ENCODE measurements at places on chromosomes 1 and 21.

DNA sequence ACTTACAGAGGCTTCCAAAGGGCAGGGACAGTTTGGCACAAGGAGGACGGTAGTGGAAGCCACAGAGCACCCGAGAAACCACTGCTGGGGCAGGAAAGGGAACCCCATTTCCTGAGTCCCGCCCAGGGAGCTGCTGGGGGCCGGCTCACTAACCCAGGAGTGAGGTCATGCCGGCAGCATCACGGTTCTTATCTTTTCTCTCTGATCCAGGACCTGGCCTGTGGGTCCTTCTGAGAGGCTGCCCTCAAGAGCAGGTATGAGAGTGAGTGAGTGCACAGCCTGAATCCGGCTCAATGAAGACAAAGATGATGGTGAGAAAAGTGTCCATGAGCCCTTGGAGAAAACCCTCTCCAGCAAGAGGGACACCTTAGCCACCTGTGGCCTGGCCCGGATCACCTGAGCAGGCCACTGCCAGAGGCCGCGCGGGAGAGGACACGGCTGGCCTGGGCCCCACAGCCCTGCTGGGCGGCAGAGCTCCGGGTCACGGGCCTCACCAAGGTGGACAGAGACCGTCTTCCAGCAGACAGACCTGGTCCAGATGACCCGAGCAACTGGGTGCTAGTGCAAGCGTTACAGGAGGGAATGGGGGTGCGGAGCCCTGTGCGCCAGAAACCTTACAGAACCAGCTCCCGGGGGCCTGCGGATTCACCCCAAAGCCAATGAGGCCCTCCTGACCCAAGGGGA is 94.9 kb downstream of the RIPK4 start:
- DNase-seq, result no peak

DNA sequence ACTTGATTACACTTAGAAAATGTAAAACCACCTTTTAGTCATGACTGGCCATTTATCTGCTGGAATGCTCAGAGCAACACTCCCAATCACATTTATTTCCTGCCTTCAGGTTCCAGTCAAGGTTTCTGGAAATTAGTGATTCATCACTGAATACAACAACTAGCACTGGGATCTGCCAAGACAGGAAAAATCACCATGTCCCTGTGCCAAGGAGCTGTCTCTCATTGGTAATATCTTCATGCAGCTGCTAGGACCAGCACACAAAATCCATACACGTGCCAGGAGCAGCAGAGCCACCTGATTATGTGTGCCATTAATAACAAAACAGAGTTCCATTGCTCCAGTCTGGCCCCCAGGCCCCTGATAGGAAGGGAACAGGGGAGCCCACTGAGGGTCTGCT is 194.6 kb downstream of the TNR start:
- no peak for DNase-seq

GRCh38 chr1:187933562-187934419 is 1105.0 kb downstream of the PLA2G4A start:
- DNase-seq, result no peak

DNA sequence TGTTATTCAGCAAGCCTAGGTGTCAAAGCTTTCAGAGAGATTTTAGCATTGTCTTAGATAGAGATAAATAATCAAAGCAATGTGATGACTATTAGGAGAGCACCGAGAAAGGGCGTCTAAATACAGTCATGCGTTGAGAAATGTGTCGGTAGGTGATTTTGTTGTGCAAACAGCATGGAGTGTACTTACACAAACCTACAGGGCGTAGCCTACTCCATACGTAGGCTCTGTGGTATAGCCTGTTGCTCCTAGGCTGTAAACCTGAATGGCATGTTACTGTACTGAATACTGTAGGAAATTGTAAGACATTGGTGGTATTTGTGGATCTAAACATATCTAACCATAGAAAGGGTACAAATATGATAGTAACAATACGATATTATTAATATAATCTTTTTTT is 31.8 kb downstream of the KIF1B start:
- no peak for DNase-seq

DNA sequence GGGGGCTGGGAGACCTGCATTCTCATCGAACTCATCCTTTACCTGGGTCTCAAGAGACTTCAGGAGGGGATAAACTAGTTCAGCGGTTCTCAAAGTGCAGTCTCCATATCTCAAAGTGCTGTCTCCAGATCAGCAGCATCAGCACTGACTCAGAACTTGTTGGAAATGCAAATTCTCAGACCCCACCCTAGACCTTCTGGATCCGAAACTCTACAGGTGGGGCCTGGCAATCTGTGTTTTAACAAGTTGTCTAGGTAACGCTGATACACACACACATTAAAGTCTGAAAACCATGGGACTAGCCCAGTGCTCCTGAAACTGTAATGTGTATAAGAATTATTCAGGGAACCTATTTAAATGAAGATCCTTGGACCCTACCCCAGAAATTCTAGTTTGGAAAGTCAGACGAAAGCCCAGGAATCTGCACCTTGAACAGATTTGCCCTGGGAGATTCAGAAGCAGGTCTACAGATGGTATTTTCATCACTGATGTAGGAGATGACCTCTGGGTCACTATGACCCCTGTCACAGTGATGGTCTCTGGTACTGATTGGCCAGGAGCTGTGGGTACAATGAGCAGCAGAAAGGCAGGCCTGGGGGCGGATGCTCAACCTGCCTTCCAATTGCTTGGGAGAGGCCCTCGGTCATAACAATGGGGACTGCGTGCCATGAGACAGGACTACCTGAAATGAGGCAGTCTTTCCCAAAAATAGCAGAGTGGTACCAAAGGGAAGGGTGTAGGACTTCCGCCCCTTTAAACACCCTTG is 127.2 kb downstream of the FAM78B start:
- DNase-seq, result no peak

DNA sequence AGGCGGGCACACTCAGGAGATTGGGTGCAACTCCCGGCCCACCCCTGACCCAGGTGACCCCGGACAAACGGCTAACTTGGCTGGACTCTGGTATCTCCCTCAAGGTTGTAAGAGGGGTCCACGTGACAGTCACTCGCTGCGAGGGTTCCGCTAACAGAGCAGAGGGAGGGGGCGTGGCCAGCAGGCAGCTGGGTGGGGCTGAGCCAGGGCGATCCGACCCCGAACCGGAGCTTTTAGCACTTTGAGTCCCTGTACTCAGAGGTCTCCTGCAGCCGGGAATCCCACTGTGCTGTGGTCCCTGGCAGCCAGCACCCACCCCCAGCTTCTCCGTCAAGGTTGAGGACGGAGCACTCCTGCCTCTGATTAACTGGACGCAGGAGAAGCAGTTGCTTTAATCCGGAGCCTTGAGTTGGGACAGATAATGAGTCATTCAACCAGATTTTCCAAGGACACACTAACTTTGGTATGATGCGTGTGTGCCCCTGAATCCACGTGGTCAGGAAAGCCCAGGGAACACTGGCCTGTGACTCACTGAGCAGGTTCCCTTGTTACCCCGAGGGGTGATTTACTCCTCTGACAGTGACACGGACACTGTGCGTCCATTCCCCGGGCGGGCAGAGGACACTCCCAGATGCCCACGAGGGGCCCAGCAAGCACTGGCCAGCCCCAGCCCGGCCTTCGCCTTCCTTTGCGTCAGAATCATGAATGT is 16.8 kb downstream of the TRPM2 start:
- DNase-seq, result no peak

- no peak for DNase-seq
Observed at GRCh38 chr1:161706482-161707347, at the start of gene FCRLA. TSS of gene FCRLA (plus strand) at chr1:161707229. CDS start at chr1:161707265, 36 bp downstream.

DNA sequence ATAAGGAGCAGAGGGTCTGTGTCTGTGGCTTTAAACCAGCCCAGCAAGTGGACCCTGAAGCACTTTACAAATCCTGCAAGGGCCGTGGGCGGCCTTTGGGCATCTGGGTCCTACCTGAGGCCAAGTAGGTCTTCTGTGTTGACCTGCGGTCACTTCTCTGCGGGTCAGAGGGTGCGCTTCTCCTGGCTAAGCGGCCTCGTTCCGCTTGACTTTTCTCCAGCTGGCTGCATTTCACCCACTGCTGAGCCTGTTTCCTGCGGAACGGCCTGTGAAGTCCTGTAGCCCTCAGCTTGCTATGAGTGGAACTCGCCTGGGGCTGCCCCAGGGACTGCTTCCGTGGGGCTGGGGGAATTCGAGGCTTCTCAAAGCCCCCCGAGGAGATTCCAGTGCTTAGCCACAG is 43.3 kb downstream of the SLC37A1 start:
- no peak for DNase-seq

- DNase-seq, result no peak
Observed at GRCh38 chr1:117271129-117271528, 60.4 kb upstream of the VTCN1 start.

DNA sequence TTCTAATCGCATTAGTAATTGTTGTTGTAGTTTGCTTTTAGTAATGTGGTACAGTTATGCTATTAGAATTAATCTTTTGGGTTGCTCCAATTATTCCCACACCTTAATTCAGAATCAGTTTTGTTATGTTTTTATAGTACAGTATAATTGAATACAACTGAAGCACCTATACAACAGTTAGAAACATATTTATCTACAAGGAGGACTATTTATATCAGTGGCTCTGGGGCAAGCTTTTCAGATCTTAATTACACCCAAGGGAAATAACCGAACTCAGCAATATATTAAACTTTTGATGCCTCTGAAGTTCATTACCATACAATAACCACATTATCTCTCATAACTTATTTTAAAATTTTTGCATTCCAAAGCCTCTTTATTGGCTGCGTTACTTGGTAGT is 74.4 kb downstream of the LHX9 start:
- no peak for DNase-seq

- DNase-seq, result no peak
Observed at GRCh38 chr1:204446413-204447111, 34.9 kb upstream of the PPP1R15B start.

GRCh38 chr1:211742889-211743529 is 67.6 kb upstream of the NEK2 start:
- DNase-seq, result no peak

DNA sequence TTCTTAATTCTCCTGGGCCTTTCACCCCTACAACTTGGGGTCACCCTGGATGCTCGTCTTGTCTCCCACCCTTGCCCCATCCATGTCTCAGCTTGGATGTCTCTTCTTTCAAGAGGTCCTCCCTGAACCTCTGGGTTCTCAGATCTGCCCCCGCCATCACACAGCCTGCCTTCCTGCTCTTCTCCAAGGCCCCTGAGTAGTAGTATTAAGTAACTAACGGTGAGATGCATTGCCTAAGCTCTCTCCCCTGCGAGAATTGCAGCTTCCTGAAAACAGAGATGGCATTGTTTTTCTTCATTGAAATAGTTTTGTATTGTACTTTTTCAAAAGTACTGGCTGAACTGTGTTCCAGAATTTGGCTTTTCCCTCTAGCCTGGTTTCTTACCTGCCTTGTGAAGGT is 16.0 kb downstream of the MIIP start:
- DNase-seq, result no peak

- DNase-seq, result no peak
Observed at GRCh38 chr1:195462646-195463045, 1145.6 kb downstream of the KCNT2 start.

GRCh38 chr1:225977937-225978748 is 21.0 kb downstream of the SDE2 start:
- no peak for DNase-seq

GRCh38 chr1:154975409-154976059 is 1.1 kb downstream of the CKS1B start:
- no peak for DNase-seq

DNA sequence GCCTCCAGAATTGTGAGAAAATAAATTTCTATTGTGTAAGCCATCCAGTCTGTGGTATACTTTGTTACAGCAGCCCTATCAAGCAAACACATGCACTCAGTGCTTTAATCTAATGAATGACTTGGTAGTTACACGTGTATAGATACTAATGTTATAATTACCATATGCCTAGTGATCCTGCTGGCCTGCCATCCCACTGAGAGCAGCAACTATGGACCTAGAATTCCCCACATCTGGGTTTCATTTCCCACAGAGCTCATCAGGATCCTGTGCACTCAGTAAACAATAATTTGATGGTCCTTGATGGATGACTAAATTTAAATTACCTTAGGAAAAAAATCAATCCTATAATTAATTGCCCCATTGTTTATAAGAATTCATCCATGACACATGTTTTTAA is 86.5 kb upstream of the RGS1 start:
- DNase-seq, result no peak

DNA sequence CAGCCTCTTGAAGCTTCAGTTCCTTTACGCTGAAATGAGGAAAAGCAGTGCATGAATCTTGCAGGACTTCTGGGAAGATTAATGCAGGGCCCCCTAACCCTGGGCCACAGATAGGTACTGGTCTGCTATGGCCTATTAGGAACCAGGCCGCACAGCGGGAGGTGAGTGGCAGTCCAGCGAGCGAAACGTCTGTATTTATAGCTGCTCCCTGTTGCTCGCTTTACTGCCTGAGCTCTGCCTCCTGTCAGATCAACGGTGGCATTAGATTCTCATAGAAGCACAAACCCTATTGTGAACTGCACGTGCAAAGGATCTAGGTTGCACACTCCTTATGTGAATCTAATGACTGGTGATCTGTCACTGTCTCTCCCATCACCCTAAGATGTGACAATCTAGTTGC is 130.2 kb downstream of the CHRM3 start:
- no peak for DNase-seq

DNA sequence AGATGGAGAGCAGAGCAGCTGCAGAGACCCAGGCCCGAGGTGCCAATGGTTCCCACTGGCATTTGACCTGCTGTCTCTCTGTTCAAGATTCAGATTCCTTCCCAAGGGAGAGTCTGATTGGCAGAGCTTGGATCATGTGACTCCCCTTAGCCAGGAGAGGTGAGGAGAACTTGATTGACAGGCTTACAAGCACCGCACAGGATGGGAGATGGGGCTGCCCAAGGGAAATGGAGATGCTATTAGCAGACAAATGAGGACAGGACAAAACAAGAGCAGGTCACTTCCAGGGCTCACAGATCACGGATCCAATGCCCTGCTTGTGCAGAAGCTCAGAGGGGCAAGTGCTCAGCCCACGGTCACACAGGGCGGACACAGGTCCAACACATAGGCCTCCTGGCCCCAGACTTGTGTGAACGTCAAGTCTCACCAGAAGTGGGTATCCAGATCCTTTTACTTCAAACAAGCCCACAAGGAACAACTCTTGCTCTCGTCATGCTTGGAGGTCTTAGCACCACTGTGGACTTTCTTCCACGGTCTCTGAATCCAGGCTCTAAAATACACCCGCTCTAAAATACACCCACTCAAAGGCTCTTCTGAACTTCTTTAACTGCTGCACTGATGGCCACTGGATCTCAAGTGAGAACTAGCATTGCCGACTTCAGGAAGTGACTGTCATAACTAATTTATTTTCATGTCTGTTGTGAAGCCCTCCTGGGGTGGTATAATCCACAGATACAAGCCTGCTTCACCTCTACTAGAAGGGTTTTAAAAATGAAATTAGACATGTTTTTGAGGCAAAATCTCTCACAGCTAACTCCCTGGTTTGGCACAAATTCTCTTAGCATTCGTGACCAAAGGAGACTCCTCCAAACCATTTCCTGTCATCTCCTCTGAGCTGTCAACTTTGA is 274.9 kb downstream of the RRAGC start:
- DNase-seq, result no peak

All from brain pericyte (primary cell).